ENCODE measurements at places on chromosomes 16 and 17.

- DNase-seq: no peak
These were observed 33.3 kb downstream of the CCDC42 start for GRCh38 chr17:8711291-8711690.

GRCh38 chr16:89123001-89123830 is 29.6 kb downstream of the ACSF3 start:
- no peak for DNase-seq

GRCh38 chr17:13222975-13223374 is 205.1 kb upstream of the ELAC2 start:
- no peak for DNase-seq

DNA sequence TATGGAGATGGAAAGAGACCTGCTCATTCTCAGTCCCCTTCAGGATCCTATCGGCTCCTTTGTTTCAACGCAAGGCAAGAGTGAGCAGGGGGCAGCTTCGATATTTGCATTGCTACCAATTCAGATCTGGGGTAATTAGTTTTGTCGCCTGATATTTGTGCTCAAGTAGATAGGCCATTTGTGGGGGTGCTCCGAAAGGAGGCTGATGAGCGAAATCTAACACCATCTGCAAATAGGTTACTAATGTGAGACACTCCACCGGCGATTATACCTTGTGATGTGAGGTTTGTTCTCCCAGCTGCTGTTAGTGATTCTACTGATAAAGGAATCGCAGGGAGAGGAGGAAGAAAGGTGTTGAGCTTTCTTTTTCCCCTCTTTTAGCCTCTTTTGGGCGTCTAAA is 31.5 kb downstream of the WSCD1 start:
- DNase-seq: no peak

GRCh38 chr16:54627616-54628015 is 303.0 kb upstream of the IRX5 start:
- no peak for DNase-seq

DNA sequence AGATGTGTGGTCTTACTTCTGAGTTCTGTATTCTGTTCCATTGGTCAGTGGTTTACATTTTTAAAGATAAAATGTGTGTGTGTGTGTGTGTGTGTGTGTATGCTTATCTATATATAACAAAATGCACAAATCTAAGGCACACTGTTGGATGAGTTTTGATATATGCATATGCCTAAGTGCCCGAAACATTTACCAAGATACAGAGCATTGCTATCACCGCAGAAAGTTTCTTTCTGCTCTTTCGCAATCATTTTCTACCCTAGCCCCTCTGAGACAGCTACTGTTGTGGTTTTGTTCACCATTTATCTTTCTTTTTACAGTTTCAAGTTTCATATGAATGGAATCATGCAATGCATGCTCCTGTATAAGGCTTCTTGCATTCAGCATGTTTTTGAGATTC is 97.0 kb downstream of the MRTFB start:
- DNase-seq: no peak

DNA sequence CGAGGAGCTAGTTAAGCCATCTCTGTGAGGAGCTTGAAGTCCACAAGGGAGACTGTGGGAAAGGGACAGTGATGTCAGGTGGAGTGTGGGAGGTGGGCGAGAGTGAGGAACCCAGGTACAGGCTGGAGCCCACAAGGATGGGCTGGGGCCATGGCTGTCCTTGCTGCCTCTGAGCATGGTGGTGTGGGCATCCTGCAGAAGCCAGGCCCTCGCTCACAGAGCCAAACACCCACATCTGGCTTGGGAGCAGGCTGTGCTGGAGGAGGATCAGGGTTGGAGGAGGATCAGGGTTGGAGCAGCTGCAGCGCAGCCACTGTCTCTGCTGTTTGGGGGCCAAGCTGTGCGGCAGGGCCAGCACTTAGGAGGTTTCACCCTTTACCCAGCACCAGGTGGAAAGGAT is 58.2 kb upstream of the ENPP7 start:
- DNase-seq: no peak

- peak; percentile 61 for DNase-seq
These were observed 50.5 kb upstream of the AMZ2 start for GRCh38 chr17:68197091-68197996.

GRCh38 chr17:44967907-44968224 is 237 bp downstream of the C1QL1 start:
- DNase-seq: no peak

GRCh38 chr17:72193391-72194106 is 72.7 kb downstream of the SOX9 start:
- DNase-seq: no peak

GRCh38 chr16:23282568-23282967 is 19.5 kb upstream of the SCNN1B start:
- DNase-seq: no peak

- no peak for DNase-seq
These were observed 52.7 kb upstream of the CIBAR2 start for GRCh38 chr16:85164838-85165516.

GRCh38 chr17:79168486-79169055 is 93.9 kb downstream of the ENGASE start:
- DNase-seq: no peak

DNA sequence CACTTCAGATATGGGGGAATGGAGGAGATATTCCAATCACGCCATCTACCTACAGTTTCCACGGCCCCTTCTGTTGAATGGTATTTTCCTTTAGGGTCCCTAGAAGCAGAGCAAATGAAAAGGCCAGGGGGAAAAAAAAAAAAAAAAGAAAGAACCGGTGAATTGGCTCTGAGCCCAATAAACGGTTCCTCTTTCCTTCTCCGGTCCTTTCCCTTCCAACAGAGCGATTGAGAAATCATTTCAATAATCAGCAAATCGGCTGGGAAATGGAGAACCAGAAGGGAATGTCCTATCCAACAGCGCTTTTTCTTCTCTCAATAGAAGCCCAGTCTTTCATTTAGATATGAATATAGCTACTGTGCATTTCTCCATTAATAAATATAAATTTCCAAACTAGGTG is 26.8 kb upstream of the HOXB13 start:
- no peak for DNase-seq
